ENCODE measurements at places on chromosomes 5 and 9.

DNA sequence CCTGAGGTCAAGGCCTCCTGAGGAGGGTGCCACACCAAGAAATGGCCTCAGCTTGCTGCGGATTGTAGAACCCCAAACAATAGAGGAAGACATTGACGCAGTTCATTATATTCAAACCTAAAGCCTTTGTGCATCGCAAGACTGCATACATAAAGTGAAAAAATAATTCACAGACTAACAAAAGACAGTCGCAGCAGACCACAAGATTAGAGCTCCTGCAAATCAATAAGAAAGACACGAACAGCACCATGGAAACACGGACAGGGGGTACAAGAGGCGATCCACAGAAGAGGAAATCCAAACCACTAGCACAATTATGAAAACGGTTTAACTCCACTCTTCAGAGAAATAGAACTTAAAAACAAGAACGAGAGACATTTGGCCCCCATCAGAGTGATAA, 10.0 kb upstream of the TCOF1 start:
- DNase-seq = no peak

DNA sequence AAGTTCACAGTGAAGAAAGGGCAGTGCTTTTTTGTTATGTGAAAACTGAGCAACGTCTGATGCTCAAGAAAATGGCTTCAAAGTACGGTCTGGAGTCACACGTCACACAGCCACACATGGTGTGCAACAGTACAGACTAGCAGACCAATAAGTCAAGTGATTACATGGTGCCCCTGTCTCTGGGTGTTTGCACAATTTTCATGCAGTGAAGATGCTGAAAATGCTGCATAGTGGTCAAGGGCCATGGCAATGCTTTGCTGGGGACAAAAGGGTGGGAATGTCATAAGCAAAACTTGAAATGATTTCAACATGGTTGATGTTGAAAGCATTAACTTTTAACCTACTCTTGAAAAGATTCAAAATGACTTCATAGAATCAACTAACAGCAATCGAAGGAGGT, 231.2 kb downstream of the EBF1 start:
- DNase-seq = no peak

DNA sequence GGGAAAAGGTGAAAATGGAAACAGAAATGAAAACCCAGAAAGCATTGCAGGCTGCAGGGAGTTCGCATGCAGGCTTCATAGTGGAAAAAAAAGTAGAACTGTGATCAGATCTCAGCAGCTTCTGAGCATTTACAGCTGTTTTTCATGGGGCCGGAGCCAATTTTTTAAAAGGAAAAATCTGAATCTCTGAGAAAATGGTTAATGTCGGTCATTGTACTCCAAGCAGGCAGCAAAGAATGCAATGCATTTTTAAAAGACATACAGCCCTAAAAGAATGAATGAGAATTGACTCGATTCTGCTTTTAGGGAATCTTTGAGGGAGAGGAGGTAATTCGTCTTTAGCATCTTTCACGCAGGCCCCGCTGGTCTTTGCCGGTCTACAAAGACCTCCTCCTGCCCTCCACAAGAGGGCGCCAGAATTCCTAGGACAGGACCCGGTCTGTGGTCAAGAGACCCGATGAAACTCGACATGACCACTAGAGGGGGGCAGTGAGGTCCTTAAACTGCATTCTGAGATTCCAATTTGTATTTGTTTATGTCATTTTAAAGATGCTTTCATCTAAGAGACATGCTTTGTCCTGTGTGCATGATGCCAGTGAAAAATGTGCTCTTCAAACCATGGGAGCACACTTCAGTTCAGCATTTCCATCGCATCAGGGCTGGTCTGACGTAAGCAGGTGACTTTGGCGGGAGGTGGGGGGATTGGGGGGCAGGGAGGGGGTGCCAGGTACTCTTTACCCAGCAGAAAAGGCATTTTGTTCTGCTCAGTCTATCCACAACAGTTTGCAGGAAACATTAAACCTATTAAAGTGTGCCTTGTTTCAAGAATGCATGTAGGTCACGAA, 43.7 kb upstream of the TMEM252 start:
- peak; percentile 80 for DNase-seq

DNA sequence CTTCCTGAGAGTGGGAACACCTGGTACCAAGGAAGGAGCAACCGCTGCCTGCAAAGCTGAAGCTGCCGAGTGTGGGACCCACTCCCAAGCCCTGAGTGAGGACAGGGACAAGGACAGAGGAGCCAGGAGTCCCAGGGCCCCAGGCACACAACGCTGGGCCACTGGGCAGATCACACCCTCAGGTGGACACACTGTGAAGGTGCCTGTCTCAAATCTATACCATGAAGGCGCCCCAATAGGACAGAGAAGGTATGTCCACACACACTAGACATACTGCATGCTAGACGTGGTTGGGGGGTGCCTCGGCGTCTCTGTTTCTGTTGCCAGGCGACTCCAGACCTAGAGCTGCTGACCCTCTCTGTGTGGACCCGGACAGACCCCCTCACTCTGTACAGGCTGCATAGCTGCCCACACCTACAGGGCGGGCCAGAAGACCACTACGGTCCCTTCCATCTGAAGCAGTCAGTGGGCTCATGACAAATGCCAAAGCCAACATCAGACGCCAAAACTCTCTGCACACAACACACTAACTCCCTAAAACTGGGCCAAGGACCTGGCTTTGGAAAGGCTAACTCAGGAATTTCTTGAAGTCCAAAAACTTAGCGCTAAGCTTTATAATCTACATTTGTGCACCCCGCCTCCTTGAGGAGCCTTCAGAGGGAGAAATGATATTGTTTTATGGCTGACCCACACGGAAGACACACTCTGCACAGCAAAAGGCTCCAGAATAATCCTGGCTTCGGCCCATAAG, 60.7 kb downstream of the ROR2 start:
- DNase-seq = no peak
